ENCODE measurements at places on chromosomes 1 and 21. TPM values are rescaled to one million over a fixed set of nuclear protein-coding genes. Genes with fewer than 3 reads are reported as not detected.

The ANGPTL1 gene
- total RNA-seq = 0.10 TPM

The C1orf53 gene
- 8.9 TPM for total RNA-seq

The SNAPIN gene
- total RNA-seq = 72.9 TPM

The A3GALT2 gene
- total RNA-seq = not detected

- DNase-seq = no peak
Measured at GRCh38 chr1:167330601-167331293, 110.1 kb downstream of the POU2F1 start.

GRCh38 chr1:43321331-43321891 lies 16.2 kb upstream of the MPL start:
- DNase-seq = no peak

GRCh38 chr1:99606306-99606705 lies 39.6 kb upstream of the PALMD start:
- DNase-seq = no peak

- no peak for DNase-seq
Measured at GRCh38 chr1:161335796-161336195, 21.6 kb downstream of the SDHC start.
